CD4-positive, alpha-beta T cell treated with Interleukin-15 for 4 hours (primary cell): ENCODE measurements at places on chromosomes 2 and 18.
A peak's percentile ranks its signal among the peaks of the same experiment; 100 is the strongest.

DNA sequence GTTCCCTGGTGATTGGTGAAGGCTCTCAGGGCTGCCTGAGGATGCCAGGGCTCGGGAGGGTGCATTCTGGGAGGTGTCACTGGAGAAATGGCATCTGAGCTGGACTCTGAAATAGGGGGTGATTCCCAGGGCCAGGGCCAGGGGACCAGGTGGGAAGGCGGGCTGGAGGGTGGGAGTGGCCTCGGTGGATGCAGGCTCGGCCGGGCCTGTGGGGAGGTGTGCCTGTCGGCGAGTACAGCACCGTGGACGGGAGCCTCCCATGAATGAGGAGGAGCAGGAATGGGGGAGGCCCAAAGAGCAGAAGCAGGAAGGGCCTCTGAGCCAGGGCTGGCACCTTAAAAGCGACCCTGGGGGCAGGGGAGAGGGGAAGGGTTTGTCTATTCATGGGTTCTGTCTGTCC lies 116.8 kb downstream of the GBX2 start:
- DNase-seq: no peak

DNA sequence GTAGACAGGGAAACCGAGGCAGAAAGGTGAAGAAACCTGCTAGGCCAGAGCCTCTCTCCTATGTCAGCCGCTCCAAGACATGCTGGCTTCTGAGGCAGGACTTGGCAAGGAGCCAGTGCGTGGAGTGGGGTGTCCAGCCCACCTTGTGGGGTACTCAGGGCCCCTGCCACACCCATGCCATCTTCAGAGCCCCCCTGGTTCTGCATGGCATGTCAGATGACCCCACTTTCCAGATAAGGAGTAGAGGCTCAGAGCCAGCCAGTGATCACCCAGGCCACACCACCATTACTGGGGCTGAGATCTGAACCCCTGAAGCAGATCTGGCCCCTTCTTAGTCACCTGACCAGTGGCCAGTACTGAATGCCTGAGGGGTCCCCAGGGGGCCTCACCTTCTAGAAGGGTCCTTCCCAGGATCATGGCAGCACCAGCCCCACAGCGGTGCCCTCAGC lies 14.7 kb downstream of the CROCC2 start:
- DNase-seq: no peak

DNA sequence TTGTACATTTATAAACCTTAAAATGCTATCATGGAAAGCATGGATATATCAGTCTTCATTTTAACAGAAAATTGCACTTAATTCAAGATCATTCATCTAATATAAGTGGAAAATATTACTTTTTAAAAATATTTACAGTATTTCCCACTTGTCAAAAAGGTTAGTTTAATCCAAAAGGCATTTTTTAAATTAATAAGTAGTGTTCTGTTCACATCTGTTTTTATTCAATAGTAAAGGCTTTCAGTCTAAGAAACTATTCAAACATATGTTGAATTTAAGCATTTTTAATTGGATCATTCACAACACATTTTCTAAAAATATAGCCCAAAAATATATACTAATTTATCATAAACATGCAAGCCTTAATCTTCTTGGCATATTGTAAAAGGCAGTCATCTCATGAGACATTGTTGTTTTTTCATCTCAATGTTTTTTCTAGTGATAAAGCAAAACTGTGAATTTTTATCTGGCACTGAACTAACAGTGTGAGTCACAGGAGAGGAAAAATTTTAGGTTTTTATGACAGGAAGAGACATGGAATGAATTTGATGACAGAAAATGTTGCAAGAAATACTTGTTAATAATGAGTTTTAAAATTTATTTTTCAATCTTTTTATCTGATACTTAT lies 1642.5 kb upstream of the TMEFF2 start:
- DNase-seq: no peak

- peak; percentile 5 for DNase-seq
These were observed 5.6 kb downstream of the SLC66A3 start for GRCh38 chr2:11160731-11161455.

- no peak for DNase-seq
These were observed 90.7 kb upstream of the GCFC2 start for GRCh38 chr2:75801234-75801982.
